NCI-H187 (cell line): ENCODE measurements at places on chromosomes 4 and X.

DNA sequence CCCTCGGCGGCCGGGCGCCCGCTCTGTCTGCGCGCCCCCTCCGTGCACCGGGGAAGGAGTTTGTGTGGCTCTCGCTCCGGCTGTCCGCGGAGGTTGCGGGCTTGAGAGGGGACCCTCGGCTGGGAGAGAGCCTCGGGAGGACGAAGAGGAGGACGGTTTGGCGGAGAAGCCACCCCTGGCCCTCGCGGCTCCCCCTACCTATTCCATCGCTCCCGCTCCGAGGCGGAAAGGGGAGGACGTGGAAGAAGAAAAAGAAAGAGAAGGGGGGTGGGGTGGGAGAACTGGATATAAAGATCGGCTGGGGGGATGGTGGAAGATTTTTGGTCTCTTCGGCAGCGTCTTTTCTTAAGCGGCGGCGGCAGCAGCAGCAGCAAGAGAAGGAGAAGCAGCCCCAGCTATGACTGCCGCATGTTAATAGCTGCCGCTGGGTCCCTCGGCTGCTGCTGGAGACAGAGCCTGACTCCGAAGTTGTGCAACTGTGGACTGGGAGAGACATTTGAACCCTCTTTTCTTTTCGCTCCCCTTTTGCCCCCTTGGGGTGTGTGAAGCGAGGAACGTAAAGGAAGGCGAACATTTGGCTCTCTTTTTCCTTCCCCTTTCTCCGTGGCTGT, 895 bp downstream of the ADGRL3 start:
- peak; percentile 69 for DNase-seq

DNA sequence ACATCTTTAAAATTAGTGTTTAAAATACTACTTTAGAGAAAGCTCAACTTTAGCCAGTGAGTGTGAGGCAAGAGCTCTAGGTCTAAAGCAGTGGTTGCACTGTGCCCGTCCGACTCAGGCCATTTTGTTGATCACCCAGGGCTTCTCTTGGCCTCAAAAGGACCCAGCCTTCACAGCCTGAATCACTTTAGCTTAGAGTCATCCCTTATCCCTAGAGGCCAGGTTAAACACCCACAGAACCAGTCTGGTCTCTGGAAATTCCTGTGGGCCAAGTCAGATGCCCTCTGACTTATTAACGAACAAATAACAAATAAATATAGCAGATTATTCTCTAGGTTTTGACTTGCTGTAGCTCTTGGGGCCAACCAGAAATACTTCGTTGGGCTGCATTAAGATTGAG, 102.3 kb downstream of the WWC2 start:
- DNase-seq: no peak

- no peak for DNase-seq
Observed at GRCh38 chr4:46249516-46249915, 125.7 kb upstream of the GABRG1 start.

DNA sequence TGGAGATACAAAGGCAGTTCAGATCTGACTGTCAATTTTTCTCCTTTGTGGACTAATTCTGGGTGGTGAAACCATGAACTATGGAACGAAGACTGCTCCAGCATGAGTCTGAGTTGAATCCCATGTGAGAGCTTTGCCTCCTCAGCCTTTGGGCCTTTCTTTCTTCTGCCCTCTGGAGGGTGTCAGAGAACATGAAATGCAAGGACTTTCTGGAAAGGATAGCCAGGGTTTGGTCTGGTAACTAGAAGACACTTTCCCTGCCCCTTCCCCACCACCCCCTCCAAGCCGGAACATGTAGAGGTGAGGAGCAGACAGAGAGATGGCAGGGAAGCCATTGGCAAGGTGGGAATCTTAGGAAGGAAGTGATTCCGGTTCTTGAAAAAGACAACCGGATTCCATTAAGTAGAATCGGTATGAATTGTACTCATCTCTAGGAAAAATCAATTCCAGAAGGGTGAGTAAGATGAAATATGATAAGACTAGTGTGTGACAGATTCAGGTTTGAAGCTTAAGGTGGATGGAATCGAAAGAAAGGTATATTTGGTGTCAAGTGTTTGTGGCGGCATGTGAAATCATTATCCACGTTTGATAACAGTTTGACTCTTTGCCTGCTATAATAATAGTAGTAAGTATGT, 19.0 kb downstream of the FHL1 start:
- DNase-seq: no peak

GRCh38 chr4:174340714-174341113, 57.0 kb downstream of the CEP44 start:
- no peak for DNase-seq

DNA sequence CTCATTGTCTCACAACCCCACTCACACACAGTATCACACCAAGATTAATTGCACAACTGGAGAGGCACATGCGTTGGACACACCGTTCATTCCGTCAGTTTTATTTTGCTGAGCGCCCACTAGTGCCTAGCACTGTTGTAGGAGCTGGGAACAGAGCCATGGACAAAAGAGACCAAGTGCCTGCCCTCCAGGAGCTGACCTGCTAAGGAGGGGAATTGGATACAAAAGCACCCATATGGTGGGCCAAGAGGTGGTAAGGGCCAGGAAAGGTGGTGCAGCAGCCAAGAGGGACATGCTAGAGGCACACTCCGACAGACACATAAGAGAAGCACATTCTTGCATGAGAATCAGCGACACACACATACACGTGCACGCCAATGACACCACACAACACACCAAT, 705 bp upstream of the CRMP1 start:
- no peak for DNase-seq

DNA sequence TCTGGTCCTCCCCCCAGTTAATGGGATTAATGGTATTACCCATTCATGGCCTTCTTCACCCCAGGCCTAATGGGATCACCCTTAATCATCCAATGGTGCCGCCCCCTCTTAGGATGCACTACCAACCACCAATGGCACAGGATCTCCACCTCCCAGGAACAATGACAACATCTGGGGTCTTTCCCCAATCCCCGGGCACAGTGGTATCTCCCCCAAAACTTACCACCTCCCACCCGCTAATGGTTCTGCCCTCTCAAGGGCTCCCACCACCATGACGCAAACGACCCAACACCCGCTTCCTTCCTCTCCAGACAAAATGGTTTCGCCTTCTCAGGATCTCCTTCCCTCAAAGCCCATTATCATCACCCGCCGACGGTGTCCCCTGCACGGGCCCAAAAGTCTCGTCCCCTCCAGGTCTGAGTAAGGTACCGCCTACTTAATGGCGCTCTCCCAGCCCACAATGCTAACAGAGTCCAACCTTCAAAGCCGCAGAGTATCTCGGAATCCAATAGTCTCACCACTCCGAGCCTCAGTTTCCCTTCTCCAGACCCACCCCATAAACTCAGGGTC, 458 bp downstream of the GRIPAP1 start:
- DNase-seq: no peak

- DNase-seq: no peak
Observed at GRCh38 chr4:74423104-74423503, 21.8 kb upstream of the AREG start.

GRCh38 chr4:62302710-62303109, 1102.6 kb downstream of the ADGRL3 start:
- no peak for DNase-seq

- DNase-seq: no peak
Observed at GRCh38 chr4:124386163-124386562, 326.4 kb downstream of the ANKRD50 start.

- no peak for DNase-seq
Observed at GRCh38 chr4:173529477-173530325, at the start of gene HAND2. Gene HAND2 (minus strand): TSS chr4:173530229. CDS start chr4:173529289, 940 bp downstream.

DNA sequence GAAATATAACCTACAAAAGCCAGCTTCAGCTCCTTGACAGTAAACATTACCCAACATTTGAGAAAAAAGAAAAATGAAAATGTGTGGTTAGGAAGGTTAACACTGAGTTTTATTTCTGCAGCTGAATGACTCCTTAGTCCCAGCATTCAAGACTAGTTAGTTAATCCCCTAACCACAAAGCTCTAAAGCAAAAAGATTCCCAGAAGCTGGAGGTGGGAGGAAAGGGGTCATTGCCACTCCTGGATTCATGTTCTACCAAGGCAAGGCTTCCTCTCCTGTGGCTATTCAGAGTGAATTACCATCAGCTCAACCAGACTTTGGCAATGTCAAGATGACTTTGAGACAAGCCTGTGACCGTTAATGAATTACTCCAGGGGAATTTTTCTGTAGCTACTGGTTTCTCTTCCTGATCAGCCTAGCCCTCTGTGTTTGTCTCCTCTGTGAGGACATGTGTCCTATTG, 63.6 kb downstream of the HADH start:
- DNase-seq: no peak

GRCh38 chrX:50448565-50448964, 22.1 kb downstream of the DGKK start:
- no peak for DNase-seq

GRCh38 chrX:44967221-44967620, 94.2 kb downstream of the KDM6A start:
- no peak for DNase-seq

DNA sequence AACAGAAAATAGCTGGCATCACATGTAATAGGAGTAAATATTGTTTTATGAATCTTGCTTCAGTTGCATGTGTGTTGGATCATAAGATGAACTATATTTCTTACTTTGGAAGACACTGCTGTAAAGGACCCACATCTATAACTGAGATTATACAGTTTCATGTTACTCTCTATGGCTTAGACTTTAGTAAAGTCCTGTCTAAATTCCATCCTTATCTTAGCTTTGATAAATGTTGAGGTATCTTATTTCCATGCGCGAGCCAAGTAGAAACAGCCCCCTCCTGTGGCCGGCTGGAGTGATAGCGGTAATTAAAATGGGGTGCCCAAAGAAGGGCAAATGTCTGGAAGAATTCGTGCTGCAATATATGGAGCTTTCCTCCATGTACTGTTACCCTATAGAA, 43.0 kb downstream of the CCDC158 start:
- DNase-seq: no peak

DNA sequence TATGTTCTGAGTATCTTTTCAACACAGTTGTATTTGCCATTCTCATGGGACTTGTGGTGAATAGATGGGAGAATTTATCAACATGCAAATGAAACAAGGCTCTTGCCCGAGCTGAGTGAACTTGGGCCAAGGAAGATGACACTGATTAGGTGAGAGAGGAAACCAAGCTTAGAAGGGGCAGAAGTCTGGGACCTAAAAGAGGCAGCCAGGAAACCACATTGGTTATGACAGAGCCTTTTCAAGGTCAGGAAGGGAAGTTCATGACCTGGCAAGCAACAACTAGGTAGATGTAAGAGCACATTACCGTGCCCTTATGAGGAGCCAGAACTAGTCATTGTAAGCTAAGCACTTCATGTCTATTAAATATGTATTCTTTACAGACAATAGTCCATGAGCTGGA, 590.3 kb downstream of the PACRGL start:
- no peak for DNase-seq

GRCh38 chrX:19886883-19887531, 393 bp downstream of the SH3KBP1 start:
- DNase-seq: no peak

- DNase-seq: no peak
Observed at GRCh38 chr4:139458999-139459398, 5.1 kb downstream of the RAB33B start.

GRCh38 chr4:73603271-73603710, 16.9 kb downstream of the RASSF6 start:
- DNase-seq: no peak

DNA sequence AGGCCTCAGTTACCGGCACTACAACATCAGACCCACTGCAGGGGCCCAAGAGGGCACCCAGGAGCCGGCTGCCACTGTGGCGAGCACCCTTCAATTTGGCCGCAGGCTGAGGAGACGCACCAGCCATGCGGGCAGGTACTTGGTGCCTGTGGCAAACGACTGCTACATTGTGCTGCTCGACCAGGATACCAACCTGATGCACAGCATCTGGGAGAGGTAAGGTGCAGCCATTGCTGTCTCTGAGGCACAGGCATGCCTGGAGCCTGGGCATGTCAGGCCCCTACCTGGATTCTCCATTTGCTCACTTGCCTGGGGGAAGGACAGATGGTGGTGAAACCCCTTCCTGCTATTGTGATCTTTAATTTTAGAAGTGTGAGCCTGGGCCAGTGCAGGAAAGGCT, 30.1 kb downstream of the MAN2B2 start:
- no peak for DNase-seq

GRCh38 chr4:115154826-115155225, 41.4 kb upstream of the NDST4 start:
- DNase-seq: no peak

DNA sequence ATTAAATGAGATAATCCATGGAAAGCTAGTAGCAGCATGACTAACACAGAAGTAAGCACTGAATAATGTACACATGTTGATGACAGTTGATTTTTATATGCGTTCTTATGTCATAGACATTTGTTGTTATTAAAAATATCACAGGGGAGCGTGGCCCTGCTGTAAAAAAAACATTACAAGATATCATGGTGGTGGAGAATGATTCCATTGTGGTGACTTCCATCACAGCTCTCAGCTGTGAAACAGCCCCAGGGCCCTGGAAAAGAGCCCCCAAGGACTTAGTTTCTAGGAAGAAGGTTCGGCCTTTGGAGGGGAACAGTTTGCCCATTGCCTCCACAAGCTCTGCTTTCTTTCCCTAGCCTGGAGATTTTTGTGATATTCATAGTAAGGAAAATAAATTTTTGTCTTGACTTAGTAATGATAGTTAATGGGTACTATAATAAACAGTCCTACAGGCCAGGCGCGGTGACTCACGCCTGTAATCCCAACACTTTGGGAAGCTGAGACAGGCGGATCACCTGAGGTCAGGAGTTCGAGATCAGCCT, 49.9 kb downstream of the FAM114A1 start:
- DNase-seq: no peak

- DNase-seq: no peak
Observed at GRCh38 chr4:138162259-138162658, 79.9 kb downstream of the SLC7A11 start.

GRCh38 chrX:52594658-52595057, 60.0 kb downstream of the SSX7 start:
- no peak for DNase-seq

DNA sequence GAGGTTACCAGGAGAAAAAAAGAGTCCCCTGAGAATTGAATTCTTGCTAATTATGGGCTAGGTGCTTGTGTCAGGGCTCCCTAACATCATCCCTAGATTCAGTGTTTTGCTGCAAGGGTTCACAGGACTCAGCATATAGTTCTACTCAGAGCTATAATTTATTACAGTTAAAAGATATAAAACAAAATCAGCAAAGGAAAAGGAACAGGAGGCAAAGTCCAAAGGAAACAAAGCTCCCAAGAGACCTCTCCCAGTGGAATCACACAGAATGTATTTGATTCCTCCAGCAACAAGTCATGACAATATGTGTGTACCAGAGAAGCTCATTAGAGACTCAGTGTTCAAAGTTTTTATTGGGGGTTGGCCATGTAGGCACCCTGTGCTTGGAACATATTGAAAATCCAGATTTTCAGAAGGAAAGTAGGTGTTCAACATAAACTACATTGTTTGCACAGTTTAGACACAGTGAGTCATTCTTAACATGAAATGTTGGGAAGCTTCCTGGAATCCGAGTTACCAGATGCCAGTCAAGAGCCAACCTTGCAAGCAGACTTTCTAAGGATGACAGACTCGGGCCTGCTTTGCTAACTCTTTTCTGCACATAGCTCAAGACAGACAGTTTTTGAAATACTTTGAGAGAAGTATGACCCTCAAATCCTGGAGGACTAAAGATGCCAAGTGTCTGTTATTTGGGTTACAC, 311.3 kb upstream of the EMCN start:
- DNase-seq: no peak
